GOT3 (cell line): ENCODE measurements at places on chromosomes 13 and 19.

- DNase-seq: no peak
Observed at GRCh38 chr19:35337984-35338296, 9.0 kb downstream of the CD22 start.

GRCh38 chr19:36215276-36216123 is 594 bp downstream of the ZNF146 start:
- no peak for DNase-seq

GRCh38 chr13:106575896-106576295 is 8.0 kb upstream of the ARGLU1 start:
- DNase-seq: no peak

- DNase-seq: no peak
Observed at GRCh38 chr19:1749373-1750342, 3.6 kb upstream of the ONECUT3 start.
